ENCODE measurements at places on chromosomes 7 and 10.

DNA sequence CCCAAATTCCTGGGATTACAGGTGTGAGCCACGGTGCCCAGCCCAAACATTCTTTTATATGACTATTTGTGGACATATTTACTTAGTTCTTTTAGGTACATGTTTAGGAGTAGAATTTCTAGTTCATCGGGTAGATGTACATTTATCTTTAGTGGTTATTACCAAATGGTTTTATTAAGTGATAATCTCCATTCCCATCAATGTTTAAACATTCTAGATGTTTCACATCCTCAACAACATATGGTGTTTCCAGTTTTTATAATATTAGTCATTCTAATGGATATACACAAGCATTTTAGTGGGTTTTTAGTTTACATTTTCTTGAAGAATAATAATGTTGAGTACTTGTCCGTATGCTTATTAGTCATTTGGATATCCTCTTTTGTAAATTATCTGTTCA, 131.7 kb downstream of the RTKN2 start:
- DNase-seq, result no peak

DNA sequence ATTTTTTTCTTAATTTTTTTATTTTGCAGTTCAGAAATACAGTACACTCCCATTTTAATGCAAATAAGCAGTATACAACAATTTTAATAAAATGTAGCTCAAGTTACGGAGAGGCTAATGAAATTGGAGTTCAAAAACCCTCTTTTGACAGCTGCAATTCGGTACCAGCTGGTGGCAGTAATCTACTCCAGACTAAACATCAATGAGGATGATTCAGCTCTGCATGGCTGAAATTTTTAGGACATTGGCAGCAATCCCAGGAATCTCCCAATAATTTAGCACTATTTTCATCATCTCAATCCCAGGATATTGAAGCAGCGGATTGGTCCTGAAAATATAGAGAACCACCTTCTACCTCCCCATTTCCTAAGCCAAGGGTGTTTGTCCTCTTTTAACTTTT, 278.8 kb downstream of the CACNA2D1 start:
- DNase-seq, result no peak

GRCh38 chr7:665736-666453, 60.6 kb upstream of the DNAAF5 start:
- no peak for DNase-seq

- no peak for DNase-seq
Observed at GRCh38 chr7:24706211-24707170, 50.8 kb downstream of the GSDME start.

GRCh38 chr10:13340626-13341376, 7.3 kb downstream of the SEPHS1 start:
- no peak for DNase-seq

DNA sequence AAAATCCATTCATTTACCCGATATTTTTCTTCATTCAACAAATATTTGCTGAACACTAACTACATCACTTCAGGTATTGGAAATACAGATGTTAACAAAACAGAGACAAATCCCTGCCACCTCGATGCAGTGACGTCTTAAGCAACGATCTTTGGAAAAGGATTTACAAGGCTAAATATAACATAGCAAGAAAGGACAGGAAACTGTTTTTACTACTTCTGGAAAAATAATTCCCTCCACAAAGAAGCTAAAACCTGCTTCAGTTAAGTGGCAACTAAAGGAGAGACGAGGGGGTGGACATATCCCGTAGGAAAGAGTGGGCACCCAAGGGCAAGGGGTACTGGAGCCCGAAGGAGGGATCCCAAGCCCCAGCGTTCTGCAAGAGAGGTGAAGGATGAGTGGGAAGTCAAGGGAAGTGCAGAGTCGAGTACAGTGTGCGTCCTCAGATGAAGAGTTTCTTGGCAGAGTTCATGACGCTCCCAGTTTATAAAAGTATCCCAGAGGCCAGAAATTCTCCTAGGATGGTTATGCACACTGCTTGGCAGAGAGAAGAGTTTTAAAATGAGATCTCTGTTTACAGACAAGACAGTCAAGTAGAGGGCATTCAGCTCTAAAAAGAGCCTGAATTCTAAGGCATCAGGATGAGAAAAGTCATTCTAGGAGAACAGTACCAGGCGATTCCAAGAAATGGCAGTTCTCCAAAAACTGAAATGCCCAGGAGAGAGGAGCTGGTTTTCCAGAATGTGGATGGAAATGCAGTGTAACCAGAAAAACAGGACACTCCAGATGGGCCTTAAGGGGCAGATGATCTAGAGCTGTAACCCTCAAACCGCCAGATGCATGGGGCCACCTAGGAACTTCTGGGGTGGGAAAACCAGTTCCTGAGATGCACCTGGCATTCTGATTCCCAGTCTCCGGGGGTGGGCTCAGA, 97.3 kb downstream of the GRB10 start:
- no peak for DNase-seq

DNA sequence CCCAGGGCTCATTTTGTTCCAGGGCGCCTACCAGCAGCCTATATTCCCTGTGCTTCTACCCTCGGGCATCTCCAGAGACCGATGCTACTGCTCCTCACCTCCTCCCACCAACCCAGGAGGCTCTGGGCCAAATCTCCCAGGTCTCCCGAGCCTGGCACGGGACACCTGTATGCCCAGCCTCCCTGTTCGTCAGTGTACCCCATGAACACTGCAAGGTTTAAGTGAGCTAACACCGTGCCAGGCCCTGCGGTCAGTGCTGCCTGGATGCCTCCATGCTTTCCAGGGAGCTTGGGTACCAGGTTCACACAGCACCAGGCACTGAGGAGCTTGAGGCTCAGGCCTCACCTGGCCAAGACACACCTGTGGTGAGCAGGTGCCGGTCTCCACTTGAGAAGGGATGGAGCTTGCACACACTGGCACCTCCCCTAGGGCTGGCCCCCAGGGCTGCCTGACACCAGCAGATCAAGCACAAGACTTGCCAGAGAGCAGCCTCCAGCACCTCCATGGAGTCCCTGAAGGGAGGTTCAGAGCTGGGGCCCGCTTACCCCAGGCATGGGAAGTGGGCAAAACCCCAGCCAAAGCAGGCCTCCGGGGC, 80.3 kb downstream of the FAM53B start:
- no peak for DNase-seq

DNA sequence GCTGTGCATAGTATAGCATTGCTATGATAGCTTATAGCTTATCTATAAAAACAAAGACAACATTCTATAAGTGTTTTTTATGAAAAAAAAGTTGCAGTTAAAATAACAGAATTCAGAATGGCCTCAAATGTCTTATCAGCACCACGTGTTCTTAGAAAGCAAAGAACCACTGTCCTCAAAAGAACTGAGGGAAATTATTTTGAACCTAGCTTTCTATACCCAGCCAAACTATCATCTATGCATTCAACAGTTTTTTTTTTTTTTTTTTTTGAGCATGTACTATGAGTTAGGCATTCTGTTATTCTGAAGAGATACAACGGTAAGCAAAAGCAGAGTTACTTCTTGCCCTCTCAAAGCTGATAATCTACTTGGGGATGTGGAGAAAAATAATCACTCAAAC, 247.8 kb downstream of the CREB5 start:
- no peak for DNase-seq

DNA sequence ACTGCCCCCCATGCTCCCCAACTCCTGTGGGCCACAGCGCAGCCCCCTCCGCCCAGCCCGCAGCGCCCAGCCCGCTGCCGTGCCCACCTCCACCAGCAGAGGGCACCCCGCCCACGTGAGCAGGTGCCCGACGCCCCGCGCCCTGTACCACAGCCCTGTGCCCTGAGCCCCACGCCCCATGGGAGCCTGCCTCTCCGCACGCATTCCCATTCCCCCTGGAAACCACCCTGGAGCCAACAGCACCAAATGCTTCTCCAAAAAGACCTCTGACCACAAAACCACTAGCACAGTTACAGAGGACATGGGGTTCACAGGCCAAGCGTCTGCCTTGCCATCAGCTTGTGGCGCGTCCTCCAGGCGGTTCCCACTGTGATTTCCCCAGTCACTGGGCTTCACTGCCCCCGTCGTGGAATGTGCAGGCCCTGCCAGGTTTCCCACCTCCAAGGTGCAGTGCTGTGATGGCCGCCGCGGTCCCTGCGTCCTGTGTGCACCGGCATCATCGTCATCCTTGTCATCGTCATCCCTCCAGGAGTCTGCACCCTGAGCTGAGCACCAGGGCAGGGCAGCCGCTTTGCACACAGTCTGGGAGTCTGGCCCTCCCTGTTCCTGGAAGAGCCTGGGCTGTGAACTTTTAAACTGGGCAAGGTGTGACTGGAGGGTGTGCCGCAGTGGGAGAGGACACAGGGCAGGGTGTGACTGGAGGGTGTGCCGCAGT, 61.7 kb downstream of the PWWP2B start:
- DNase-seq, result no peak

DNA sequence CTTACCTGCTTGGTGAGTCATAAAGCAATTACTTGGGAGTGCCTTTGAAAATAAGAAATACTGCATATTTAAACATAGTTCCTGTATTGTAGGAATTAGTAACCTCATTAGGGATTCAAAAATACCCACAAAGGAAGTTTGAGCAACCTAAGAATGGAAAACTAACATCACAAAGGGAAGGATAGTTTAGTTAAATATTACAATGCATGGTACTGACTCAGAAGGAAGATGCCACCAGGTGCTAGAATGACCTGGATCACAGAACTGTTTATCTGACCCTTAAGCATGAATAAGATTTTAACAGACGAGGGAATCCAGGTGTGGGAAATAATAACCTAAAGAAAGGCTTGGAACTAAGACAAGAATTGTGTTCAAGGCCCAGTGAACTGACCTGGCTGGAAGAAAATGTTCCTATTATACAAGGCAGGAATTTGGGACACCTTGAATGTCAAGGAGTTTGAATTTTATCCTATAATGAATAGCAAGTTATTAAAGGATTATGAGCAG, 106.4 kb downstream of the GSAP start:
- no peak for DNase-seq

DNA sequence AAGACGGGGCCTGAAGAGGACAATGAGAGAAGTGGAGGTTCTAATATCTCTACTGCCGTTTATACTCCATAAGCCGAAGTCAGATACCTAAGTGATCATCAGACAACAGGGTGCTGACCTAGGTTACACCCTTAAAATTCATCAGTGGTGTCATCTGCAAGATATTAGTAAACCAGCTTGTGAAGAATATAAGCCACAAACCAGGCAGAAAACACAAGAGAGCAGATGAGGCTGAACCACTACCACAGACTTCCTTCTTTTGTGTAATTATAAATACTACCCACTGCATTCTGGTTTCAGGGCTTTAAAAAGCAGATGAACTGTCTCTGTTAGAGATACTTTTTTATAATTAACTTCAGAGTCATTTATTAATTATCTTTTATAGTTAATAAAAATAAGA, 69.0 kb upstream of the LRRC17 start:
- no peak for DNase-seq

- no peak for DNase-seq
Observed at GRCh38 chr7:92833766-92834506, 2.4 kb downstream of the CDK6 start.

- DNase-seq, result peak; percentile 34
Observed at GRCh38 chr10:97888641-97889262, 39.1 kb downstream of the GOLGA7B start.

GRCh38 chr7:72394016-72394415, 18.1 kb downstream of the CALN1 start:
- no peak for DNase-seq

- DNase-seq, result no peak
Observed at GRCh38 chr10:69800109-69800508, 1.6 kb upstream of the COL13A1 start.

DNA sequence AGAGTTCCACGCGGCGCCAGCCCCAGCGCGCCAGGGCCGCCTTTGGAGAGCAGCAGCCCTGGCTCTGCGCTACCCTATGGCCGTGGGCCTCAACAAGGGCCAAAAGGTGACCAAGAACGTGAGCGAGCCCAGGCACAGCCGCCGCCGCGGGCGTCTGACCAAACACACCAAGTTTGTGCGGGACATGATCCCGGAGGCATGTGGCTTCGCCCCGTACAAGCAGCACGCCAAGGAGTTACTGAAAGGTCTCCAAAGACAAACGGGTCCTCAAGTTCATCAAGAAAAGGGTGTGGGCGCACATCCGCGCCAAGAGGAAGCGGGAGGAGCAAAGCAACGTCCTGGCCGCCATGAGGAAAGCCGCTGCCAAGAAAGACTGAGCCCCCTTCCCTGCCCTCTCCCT, 144.1 kb downstream of the SRPK2 start:
- DNase-seq, result no peak

GRCh38 chr7:39609935-39610263, 13.5 kb upstream of the RALA start:
- DNase-seq, result no peak

- no peak for DNase-seq
Observed at GRCh38 chr7:45185864-45186250, 28.3 kb downstream of the RAMP3 start.

- no peak for DNase-seq
Observed at GRCh38 chr7:41808541-41808940, 105.7 kb upstream of the INHBA start.

- DNase-seq, result no peak
Observed at GRCh38 chr7:29599026-29599425, 35.4 kb downstream of the PRR15 start.

GRCh38 chr10:71088054-71088453, 124.3 kb upstream of the UNC5B start:
- no peak for DNase-seq

DNA sequence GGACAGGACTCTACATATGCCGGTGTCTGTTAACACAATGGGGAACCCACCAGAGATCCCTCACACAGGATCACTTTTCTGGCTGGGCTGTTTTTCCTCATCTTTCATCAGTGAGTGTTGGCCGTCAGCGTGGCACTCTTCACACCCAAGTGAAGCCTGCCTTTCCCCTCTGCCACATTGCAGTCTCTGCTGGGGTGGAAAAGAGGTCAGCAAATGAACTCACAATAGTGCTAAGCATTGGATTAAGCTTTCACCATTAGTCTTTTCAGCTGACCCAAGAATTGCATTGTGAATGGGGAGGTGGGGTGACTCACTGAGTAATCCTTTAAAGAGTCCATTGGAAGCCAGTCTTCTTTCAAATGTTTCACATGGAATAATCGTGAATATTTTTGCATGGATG, 143.0 kb downstream of the KIAA1217 start:
- DNase-seq, result no peak

DNA sequence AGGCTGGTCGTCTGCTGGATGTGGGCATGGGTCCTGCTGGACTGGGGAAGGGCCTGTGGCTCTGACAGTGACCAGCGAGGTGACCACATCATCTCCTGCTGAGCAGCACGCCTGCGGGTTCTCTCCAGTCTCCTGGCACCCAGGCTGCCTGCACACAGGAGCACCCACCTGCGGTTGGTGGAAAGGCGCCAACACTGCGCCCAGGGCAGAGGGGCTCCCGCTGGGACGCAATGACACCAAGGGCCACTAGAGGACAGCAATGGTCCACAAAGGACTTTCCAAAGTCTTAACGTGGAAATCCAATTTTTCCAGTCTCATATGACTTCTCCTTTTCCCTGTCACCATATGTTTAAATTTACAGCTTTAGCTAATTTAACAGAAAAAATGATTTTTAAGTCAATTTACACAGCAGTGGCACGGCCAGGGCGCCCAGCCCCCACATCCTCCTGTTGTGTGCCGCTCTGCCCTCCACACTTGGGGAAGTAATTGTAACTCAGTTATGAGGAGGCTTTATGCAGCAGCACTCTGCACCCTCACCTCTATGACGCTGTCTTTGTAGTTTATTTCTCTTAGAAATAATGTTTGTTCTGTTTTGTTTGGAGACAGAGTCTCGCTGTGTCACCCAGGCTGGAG, 38.1 kb downstream of the CFAP46 start:
- DNase-seq, result peak; percentile 37

GRCh38 chr7:70678621-70679251, 453.2 kb upstream of the GALNT17 start:
- DNase-seq, result no peak

- DNase-seq, result no peak
Observed at GRCh38 chr7:85220651-85221050, 33.8 kb upstream of the SEMA3D start.

All from NCI-H2029 (cell line).